NCI-H774 (cell line): ENCODE measurements at places on chromosomes 5 and 9.

GRCh38 chr5:115168829-115169486 is 750 bp downstream of the TRIM36 start:
- peak; percentile 25 for DNase-seq

- DNase-seq: no peak
These were observed 58.0 kb downstream of the LOX start for GRCh38 chr5:122019919-122020590.

DNA sequence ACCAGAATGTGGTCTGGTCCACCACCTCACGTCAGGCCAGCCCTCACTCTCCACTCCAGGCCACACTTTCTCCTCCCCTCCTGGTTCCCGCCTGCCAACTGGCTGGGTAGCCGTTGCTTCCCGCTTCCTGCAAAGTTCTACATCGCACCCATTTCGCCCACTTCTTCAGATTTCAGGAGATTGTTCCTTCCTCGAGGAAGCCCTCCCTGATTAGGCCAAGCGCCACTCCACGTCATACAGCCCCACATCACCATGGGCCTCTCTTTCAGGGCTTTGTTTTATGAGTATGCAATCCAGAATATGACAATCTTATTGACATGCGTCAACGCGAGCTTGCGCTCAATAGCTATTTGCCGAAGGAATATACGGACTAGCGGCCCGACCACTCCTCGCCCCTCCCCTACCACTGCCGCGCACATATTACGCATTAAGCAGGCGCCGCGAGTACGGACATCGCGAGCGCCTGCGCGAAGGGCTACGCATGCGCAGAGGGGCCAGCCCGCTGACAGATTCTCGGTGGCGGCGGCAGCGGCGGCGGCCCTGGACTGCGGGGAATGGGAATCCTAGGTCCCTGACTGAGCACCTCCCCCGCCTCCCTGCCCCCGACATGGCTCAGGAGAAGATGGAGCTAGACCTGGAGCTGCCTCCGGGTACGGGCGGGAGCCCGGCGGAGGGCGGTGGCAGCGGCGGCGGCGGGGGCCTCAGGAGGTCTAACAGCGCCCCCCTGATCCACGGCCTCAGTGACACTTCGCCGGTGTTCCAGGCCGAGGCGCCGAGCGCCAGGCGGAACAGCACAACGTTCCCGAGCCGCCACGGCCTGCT is 74.7 kb downstream of the PIP5K1B start:
- DNase-seq: peak; percentile 89

DNA sequence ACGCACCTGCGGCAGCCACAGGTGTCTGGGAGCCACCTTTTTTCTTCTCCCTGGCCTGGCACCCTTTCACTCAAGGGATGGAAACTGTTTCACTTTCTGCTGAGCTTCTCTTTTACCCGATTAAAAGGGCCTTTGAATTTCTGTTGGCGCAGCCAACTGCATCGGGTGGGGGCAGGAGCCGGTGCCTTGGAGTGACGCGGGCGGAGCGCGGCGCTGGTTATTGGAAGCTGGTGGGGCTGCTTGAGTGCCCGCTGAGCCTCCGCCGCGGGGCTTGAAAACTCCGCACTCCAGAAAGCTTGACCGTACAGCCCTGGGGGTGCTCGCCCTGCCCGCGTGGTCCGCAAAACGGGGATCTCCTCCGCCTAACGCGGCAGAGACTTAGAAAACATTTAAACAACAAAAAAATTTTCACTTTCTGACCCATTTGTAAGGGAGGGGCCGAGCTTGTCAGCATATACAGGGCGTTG is 52.0 kb upstream of the TJP2 start:
- peak; percentile 33 for DNase-seq

- DNase-seq: peak; percentile 59
These were observed 186.8 kb upstream of the PRLR start for GRCh38 chr5:35417040-35417439.

- DNase-seq: no peak
These were observed 65.5 kb downstream of the INSYN2B start for GRCh38 chr5:169914766-169915165.

DNA sequence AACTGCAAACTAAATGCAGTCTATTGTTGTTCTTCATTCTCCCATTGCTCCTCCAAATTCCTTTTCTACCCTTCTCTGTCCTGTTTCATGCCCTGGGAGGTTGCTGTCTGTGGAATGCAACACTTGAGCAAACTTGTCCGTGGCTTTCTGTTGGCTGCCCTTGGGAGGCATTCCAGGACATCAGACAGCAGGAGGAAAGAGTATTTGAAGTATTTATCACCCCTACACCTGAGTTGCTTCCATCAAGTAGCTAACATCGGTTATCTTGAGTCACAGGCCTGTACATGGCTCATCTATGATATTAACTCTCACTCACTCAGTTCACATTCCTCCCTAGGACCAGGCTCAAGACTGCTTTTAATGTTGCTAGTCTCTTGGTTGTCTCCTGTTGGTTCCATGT is 803.4 kb upstream of the CDH6 start:
- no peak for DNase-seq

DNA sequence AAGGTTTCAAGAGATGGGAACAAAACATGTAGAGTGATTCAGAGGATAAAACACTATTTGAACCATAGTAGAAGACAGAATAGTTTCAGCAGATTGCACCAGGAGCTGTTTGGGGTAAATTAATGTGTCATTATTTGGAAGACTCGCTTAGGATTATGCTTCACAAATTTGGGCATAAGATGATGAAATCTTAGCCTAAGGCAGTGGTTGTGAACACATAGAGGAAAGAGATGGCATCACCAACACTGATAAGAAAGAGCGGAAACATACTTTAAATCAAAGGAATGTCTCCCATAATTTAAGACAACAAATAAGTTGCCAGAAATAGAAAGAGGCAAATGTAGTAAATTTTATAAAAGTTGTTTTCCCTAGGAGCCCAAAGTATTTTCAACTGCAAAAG is 66.1 kb upstream of the TBCA start:
- DNase-seq: no peak

- DNase-seq: no peak
These were observed 41.1 kb downstream of the LAMC3 start for GRCh38 chr9:131049829-131050715.

- DNase-seq: no peak
These were observed 49.9 kb upstream of the KCNN2 start for GRCh38 chr5:114311968-114312367.

GRCh38 chr5:159319363-159319762 is 10.9 kb downstream of the IL12B start:
- no peak for DNase-seq

DNA sequence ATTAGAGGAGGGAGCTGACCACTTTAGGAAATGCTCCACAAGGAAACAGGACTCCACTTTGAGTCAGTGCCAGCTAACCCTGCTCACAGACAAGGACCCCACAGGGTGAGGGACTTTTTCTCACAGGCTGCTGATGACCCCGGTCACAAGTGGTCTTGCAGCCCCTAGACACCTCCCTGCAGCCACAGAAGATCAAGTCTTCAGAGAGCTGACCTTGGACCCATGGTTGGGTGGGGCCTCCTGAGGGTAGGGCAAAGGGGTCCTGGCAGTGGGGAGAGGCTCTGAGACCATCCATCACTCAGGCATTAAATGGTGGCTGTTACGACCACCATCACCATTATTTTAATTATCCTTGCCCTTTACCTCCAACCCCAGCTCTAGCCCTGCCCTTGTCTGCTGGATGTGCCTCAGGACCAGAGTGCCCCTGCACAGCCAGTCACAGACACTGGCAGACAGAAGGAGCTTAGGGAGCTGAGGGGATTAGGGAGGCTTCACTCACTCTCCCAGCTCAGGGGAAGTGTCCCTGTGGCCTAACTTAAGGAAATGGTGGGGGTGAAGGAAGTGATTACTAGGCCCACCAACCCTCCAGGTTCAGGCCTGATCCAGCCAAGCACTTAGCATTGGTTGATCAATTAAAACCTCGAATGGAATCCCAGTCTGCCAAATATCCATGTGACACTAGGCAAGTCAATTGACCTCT is 1.6 kb downstream of the ACSL6 start:
- DNase-seq: no peak

GRCh38 chr5:167208911-167209310 is 1082.5 kb upstream of the WWC1 start:
- no peak for DNase-seq

DNA sequence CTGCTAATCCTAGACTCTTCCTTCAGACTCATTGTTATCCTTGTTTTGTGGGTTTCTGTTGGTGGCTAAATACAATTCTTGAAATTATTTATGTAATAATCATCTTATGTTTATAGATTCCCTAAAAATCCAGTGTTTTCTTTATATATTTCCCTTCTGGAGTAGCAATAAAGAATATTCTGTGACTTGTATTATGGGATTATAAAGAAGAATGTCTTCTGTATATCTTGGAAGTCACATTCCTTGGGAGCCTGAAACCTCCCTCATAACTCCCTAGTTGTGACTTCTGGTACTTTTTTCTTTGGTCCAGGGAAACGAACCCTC is 356.1 kb downstream of the TMEM167A start:
- DNase-seq: no peak

DNA sequence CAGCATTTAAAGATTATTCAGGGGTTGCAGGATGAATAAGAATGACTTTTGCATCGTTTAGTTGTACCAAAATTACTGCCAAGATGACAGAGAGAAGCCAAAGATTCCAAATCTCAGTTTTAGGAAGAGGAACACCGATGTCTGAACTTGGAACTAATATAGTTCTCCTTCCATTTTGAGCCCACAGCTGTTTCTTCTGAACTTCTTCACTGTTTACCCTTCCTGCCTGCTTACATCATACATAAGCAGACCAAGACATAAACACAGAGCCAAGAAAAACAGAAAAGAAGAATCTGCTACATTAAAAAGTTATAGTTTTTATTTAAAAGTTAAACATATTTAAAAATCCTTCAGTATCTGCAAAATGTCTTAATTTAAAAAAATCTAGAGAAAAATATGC is 146.9 kb upstream of the RAPGEF1 start:
- no peak for DNase-seq

DNA sequence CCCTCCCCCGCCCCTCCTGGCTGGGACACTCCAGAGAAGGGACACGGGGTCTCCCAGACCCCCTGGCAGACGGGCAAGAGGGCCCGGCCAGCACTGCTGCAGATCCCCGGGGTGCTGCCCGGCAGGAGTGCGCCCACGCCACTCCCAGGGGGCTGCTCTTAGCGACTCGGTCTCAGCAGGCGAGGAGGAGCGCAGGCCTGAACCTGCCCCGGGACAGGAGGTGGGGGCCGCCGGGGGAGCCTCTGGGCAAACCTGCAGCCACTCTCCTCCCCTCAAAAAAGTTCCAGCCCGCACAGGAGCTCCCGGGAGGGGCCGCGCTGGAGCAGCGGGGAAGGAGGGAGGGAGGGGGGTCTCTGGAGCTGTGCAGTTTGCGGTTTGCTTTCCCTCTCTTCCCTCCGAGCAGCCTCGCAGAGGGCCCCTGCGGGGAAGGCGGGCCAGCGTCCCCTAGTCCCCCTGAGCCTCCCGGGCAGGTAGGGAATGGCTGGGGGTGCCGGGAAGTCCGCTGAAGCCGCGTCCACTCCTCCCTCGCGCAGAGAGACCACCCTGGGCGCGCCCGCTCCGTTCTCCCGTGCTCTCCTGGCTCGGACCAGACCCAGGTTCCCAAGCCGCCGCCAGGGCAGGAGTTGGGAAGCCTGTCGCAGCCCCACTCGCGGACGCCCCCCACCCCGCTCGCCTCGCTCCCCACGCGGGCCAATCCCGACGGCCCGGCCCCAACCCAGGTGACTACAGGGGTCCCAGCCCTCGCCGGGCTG is 44.2 kb downstream of the NACC2 start:
- no peak for DNase-seq

- DNase-seq: no peak
These were observed 8.8 kb upstream of the ADGRV1 start for GRCh38 chr5:90549729-90550275.

GRCh38 chr5:6859951-6860638 is 146.9 kb downstream of the TENT4A start:
- DNase-seq: no peak

- DNase-seq: no peak
These were observed 28.6 kb upstream of the TNC start for GRCh38 chr9:115146581-115147021.

DNA sequence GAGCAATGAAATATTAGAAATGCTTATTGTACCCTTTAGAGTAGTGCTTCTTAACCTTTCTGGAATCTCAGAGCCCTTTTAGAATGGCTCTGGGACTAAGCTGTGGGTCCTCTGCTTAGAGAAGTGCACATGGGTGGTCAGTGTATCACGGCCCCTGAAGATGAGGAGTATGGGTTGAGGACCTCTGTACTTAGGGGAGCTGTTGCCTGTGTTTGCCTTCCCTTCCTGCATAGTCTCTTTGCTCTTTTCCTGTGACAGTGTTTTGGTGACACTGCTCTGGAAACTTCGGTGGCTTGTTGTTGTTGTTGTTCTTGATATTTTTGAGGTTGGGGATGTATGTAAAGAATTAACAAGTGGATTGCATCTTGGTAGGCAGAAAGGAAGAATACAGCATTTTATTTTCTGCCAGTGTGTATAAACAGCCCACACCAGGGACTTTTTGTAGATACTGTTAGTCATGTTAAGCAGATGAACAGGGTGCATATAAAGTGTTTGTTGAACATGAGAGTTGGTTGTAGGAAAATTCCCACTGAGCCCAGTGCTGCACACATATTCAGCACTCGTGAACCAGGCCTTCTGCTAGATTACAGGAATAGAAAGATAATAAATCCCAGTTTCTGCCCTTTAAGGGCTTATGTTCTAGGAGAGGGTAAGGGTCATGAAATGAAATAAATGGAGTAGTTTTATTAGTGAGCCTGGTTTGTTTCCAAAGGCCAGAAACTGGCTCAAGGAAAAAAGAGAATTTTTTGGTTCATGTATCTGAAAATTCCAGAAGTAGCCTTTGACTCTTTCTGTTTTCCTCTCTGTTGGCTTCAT is 199.7 kb downstream of the ARHGAP26 start:
- DNase-seq: no peak

DNA sequence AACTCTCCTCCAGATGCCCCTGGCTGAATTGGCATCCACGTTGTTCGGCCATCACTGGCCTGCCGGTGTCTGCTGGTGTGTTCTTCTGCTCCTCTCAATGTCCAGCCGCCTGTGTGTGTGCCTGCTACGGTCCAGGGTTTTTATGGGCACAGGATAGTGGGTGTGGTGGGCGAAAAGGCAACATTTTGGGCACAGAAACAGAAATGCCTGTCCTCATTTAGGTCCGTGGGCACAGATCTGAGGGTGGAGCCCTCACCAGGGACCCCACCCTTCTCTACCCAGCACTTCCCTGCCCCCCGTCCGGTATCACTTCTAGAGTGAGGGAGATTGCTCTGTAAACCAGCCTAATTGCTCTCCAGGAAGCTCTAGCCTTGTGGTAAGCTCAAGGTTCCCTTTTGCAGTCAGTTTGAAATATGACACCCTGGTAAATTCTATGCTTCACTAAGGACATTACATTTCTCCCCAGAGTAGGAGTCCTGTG is 410.1 kb downstream of the MAT2B start:
- DNase-seq: no peak

DNA sequence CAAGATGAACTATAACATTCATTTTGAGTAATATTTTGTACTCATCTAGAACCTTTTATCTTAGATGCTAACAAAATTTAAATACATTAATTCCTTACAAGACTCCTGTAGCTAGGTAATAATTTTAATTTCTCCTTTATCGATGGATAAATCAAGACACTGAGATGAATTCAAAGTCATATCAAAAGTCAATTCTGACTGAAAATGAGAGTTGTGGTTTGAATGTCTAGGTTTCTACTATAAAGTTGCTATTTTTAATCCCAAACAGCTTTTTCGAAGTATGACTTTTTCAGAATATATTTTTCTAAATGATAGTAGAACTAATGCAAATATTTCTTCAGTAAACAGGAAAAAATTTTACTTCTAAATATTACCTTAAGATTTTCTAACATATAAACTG is 491.7 kb upstream of the FAM174A start:
- no peak for DNase-seq
